ENCODE measurements at places on chromosomes 2 and 18.

GRCh38 chr2:138105358-138105757 lies 141.1 kb downstream of the HNMT start:
- no peak for DNase-seq

DNA sequence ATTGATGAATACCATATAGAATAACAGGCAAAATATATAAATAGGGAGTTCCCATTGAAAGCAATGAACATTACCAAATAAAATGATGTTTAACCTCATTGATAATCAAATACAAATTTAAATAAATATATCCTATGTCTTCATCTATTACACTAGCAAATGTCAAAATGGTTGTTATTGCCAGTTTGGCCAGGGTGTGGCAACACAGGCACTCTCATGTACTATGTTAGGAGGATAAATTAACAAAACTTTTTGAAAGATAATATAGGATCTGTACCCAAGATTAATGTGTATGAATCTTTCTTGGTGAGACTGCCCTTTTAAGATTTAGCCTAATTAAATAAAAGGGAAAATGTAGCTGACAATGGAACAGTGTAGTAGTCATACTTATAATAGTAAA lies 659.3 kb downstream of the ERBB4 start:
- DNase-seq = no peak

GRCh38 chr2:65320042-65320725 lies 92.6 kb downstream of the ACTR2 start:
- no peak for DNase-seq

- no peak for DNase-seq
Measured at GRCh38 chr18:63405986-63406385, 16.3 kb downstream of the VPS4B start.

- no peak for DNase-seq
Measured at GRCh38 chr18:50071397-50071796, 123.5 kb downstream of the MYO5B start.

DNA sequence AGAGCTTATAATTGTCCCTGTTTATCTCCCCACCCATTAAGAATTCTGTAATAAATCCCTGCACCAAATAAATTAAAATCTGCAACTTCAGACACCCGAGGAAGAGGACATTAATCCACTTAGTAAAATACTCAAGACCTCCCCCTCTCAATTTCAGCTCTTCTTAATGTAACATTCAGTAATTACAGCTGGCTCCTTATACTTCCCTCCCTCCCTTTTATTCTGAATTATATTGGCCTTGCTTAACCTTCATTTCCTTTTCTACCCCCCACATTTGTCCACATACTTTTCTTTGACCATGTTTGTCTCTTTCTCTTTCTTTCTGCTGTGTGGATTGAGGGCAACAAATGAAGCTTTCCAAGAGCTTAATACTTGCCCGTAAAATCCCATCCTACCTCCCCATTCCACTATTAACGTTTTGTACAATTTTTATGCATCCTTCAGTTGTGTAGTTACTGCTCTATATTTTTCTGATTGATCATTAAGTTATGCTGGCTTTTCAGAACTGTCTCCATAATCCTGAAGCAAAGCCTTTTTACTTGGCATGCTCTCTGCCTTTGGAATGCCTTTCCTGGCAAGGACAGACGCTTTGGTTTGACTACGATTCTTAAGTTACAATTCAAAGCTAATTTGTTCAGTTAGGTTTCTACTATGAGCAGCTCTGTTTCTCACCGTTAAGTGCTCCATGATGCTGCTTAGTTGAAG lies 580.1 kb downstream of the ZEB2 start:
- DNase-seq = peak; percentile 71

GRCh38 chr2:69073928-69074570 lies 61.1 kb downstream of the ANTXR1 start:
- DNase-seq = no peak

GRCh38 chr2:96083064-96083939 lies 33.1 kb downstream of the ADRA2B start:
- no peak for DNase-seq

- DNase-seq = no peak
Measured at GRCh38 chr2:54435325-54436226, 20.6 kb upstream of the SPTBN1 start.

DNA sequence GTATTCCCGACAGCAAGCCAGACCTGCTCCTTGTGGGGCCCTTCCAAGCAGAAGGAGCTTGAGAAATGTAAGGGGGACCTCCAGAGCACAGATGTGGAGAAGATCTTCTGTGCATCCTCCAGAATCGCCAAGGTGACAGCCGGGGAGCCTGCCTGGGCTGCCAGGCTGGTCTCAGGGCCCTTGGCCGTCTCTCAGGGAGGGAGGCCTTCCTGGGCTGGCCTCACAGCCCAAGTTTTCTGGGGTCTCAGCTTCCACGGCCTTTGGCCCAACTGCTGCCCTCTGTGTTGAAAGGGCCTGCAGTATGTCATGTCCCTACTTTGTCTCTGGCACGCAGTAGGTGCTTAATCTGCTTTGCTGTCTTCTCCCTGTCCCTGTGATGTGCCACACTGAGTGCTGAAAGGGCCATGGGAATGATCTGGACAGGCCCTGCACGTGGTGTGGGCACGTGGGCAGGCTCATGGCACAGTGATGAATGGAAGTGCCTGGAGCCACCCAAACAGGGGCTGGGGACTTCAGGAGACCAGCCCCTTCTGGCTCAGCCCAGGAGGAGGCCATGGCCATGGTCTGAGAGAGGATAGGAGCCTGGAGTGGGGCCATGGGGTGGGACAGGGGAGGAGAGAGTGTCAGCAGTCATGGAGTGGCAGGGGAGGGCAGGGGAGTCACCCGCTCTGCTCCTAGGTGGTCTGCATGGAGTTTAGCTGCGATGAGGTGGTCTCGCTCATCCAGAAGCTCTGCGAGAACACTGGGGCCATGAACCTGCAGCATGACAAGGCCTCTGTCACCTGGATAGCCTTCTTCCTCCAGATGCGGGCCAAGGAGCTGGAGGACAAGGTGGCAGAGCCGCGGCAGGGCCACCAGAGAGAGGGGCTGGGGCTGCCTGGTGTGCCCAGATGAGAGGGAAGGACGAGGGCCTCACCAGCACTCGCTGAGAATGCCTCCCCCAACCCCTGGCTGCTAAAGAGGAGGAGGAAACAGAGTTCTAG lies 35.4 kb downstream of the HJURP start:
- no peak for DNase-seq

- peak; percentile 95 for DNase-seq
Measured at GRCh38 chr18:40670668-40671375, 1284.2 kb upstream of the PIK3C3 start.

DNA sequence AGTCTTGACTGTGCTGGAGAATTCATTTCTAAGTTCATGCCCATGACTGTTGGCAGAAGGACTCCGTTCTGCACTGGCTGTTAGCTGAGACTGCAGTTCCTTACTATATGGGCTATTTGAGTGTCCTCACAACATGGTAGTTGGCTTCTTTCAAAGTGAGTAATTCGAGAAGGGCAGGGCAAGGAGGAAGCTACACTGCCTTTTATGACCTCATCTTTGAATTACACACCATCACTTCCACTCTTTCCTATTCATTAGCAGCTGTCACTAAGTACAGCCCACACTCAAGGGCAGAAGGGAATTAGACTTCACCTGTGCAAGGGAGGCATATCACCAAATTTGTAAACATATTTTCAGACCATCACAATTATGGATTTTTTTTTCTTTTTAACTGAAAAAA lies 55.9 kb upstream of the EPAS1 start:
- DNase-seq = no peak

DNA sequence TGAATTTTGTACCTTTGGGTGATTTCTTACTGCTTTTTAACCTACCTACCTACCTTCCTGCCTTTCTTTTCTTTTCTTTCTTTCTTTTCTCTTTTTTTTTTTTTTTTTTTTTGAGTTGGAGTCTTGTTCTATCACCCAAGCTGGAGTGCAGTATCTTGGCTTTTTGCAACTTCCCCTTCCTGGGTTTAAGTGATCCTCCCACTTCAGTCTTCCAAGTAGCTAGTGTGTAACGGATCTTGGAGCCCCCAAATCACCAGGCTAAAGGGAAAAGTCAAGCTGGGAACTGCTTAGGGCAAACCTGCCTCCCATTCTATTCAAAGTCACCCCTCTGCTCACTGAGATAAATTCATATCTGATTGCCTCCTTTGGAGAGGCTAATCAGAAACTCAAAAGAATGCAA lies 61.3 kb downstream of the DDX18 start:
- DNase-seq = no peak

DNA sequence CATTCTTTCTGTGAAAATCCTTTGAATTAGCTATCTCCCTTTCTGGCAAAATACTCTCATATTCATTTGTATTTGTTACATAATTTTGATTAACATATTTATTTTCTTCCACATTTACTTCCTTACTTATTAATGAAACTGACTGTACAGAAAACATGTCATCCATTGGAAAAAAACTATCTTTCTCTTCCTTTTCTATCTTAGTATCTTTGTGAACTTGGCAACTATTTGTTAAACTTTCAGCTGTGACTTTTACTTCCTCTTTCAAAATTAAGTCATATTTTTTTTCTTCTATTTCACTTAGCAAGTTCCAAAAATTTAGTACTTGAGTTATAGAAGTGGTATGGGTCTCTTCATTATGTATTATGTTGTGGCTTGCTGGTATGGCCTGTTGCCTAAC lies 2.6 kb downstream of the RAD51AP2 start:
- DNase-seq = no peak

- DNase-seq = peak; percentile 24
Measured at GRCh38 chr2:138476940-138477339, 24.6 kb upstream of the SPOPL start.

- DNase-seq = peak; percentile 33
Measured at GRCh38 chr18:49561289-49562193, at the start of gene LIPG. Gene LIPG, plus strand, starts transcription at chr18:49562057. Its CDS starts 252 bp downstream, at chr18:49562309.

- no peak for DNase-seq
Measured at GRCh38 chr2:48332286-48332685, 197.7 kb upstream of the STON1 start.

DNA sequence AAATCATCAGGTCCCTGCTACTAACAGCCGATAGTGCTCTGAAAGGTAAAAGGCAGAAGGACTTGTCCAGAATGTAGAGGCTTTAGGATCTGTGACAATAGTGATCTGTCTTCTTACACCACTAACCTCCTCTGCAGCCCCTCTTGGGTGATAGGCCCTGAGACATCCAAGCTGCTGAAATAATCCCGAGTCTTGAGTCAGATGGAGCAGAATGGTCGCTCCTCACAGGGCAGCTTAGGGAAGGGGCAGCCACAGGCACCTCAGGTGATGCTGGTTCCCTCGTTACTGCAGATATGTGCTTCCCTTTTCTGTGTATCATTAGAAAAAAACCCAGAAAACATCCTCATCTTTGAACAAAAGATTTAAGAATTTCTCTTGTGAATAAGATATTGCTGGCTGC lies 157.1 kb upstream of the DLX2 start:
- DNase-seq = no peak

GRCh38 chr2:193965263-193965662 lies 1691.8 kb upstream of the SLC39A10 start:
- no peak for DNase-seq

DNA sequence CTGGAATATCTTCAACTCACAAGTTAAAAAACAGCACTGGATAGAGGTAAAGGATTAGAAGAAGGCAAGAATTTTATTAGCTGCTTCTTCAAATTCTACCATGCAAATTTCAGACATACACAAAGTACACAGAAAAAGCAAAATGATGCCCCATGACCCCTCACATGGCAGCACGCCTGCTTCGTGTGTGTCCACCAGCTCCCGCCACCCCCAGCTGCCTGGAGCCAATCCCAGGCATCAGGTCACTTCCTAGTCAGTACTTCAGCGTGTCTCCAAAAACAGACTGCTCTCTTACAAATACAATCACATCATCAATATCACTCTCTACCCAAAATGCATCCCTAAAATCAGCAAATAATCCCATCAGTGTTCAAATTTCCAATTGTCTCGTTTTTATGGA lies 35.8 kb downstream of the IMPA2 start:
- no peak for DNase-seq

DNA sequence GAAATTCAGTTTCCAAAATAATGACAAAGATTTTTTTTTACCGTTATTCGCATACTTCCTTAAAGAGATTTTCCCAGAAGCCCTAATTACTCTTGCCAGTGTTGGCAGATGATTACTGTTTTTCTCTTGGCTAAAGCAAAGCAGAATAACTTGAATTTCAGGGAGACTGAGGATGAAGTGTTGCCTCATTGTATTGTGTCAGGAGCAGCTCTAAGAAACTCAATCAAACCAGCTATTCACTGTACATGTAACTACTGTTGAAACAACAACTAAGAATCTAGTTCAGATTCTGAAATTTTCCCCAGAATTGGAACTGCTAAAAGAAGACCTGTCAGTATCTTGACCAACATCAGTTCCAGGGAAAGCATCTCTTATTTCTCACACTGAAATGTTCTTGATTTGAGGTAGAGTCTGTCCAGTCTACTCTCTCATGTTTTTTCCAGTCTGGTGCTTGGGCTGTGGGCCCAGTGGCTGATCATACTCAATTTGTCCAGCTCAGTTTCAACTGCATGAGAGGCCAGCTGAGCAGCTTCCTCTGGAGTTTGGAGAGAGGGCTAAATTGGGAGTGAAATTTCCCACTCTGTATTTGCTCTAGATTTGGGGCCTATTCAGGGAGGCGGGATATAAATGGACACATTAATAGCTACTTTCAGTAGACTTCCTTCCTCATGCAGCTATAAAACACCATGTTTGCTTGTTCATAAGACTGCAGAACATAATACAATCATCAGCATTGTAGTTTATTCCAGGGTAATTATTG lies 78.5 kb downstream of the PPP1R1C start:
- no peak for DNase-seq

GRCh38 chr2:178422097-178422496 lies 28.9 kb downstream of the PRKRA start:
- DNase-seq = no peak

DNA sequence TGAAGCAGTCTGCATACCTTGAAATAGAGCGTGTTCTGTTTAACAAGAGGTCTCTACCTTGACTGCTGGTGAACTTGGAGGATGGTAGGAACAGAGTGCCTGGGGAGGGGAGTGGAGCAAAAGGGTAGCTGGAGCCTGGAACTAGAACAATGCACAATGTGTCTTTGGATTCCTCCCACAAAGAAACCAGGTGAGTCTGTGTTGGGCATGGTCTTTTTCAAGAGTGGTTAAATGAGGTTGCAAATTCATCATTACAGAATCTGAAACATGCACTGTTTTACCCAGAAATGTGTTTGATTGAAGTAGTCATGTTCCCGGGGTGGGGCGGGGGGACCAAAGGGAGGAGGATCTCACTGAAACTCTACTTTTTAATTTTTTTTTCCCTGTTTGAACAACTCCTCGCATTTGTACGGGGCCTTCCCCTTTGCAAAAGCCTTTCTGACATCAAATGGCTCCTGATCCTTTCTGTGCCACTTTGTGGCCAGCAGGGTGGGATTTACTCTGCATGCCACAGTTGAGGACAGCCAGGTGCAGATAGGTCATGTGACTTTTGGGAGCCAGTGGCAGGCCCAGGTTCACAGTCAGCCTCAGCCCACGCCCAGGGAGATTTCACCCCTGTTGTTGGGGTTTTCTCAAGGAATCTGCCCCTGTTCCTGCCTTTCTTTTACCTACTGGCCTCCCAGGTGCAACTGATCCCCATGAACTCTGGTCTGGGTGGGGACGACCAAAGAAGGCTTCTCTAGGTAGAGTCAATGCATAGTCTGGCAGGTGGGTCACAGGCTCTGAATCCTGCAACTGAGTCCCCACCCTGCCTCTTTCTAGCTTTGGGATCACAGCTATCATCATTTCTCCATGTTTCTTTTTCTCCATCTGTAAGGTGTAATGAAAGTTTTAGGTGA lies 28.2 kb downstream of the MYCN start:
- no peak for DNase-seq
